NCI-H2081 (cell line): ENCODE measurements at places on chromosomes 4 and X.

GRCh38 chr4:48112017-48112667, 21.9 kb downstream of the TXK start:
- DNase-seq: no peak

- no peak for DNase-seq
Observed at GRCh38 chr4:40246938-40247337, 50.1 kb downstream of the RHOH start.

- DNase-seq: peak; percentile 74
Observed at GRCh38 chrX:103063191-103063845, 653 bp downstream of the BEX1 start.

DNA sequence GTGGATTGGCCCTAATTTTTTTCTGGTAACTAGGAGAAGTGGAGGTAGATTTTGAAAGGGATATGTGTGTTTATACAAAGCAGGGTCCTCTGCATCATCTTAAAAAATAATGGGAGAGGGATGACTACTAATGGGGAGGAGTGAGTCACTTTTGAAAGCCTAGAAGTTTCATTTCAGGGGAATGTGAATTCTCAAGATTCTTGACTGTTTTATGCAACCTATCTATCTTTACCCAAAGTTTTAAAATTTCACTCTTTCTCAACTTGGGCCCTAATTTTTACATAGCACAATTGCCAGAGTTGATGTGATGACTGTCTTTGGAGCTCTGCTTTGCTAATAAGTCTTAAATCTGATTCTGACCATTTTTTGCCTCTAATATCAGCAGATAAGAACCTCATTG, 445.2 kb downstream of the GRXCR1 start:
- DNase-seq: no peak

DNA sequence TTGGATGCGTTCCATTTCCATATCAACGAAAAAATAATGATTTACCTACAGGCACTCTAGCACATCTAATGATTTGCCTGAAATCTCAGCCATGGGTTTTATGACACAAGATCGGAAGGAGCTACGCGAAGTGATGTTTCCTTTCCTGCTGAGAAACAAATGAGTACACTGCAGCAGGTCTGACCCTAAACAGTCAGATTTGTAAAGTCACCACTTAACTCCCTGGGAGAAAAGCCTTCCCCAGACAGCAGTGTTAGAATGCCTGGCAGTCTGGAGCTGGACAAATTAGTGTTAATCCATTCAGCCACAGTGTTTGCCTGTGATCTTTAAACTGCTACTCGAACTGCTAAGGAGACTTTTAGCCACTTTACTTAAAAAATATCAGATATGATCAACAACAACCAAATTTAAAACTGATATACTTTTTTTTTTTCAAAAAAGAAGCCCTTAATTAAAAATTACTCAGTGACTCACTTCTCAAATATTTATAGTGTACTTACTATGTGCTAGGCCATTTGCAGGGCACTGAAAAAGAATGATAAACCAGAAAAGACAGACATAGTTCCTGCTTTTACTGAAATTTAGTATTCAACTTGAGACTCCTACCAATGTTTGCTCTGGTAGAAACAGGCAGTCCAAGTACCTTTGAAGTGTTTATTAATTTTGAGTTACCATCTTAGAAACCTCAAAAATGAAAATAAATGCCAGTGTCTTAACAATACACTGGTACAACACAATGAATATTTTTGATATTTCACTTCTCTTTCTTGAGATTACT, 104.5 kb downstream of the SHISA3 start:
- DNase-seq: peak; percentile 55

DNA sequence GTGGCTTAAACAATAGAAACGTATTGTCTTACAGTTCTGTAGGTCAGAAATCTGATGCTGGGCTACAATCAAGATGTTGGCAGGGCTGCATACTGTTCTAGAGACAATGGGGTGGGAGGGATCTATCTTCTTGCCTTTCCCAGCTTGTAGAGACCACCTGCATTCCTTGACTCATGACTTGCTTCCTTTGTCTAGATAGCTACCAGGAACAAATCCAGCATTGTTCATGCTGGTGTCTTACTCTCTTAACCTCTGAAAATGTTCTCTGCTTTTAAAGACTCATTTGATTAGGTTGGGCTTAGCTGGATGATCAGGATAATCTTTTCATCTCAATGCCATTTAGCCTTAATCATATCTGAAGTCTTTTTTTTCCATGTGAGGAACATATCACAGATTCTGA, 169.0 kb downstream of the ZNF330 start:
- DNase-seq: no peak

- DNase-seq: no peak
Observed at GRCh38 chrX:19382555-19383145, 38.9 kb downstream of the PDHA1 start.

- DNase-seq: no peak
Observed at GRCh38 chr4:15089979-15090378, 87.7 kb downstream of the CPEB2 start.

GRCh38 chr4:112279882-112280315, 5.8 kb downstream of the TIFA start:
- no peak for DNase-seq

DNA sequence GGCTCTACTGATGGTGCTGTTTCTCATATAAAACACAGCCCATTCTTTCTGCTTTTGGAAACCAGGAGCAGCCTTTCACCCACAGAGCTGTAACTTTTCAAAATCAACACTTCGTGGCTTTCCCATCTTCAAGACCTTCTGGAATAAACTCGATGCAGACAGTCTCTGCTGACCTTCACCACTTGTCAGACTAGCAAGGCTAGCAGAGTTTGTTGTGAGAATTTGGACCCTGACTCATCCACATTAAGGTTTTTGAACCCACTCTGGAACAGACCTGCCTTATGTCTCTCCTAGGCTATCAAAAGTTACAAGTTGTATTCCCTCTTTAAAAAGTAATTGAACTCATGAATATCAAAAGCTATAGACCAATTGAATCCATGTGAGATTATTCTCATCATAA, 88.6 kb downstream of the MAML3 start:
- no peak for DNase-seq

GRCh38 chr4:166622425-166622977, 611.8 kb downstream of the SPOCK3 start:
- no peak for DNase-seq

DNA sequence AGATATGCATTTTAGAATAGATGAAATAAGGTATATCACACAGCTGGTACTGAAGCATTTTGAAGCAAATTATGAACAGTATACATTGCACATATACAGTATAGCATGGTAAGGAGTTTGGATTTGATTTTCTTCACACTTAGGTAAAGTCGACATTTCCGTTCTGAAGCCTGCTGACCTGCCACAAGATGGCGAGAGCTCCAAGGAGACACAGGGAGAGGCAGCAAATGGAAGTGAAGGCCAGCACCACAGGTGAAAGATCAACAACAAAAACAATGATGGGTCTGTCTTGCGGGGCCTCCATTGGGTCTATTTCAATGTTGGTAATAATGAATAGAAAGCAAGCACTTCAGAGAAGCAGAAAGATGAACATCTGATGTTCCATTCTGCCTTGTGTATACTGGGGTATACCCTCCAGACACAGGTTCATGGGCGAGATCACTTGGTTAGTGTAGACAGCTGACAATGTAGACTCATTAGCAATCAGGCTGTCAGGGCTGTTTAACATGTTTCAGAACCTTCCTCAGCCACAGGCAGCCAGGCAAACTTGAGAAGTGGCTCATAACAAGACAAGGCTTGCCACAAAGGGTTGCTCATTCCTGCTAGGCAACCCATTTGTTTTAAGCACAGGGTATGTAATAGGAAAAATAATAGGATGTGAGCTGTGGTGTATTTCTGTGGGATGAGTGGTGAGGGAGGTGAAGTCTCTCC, 21.4 kb upstream of the NOX1 start:
- DNase-seq: peak; percentile 28

DNA sequence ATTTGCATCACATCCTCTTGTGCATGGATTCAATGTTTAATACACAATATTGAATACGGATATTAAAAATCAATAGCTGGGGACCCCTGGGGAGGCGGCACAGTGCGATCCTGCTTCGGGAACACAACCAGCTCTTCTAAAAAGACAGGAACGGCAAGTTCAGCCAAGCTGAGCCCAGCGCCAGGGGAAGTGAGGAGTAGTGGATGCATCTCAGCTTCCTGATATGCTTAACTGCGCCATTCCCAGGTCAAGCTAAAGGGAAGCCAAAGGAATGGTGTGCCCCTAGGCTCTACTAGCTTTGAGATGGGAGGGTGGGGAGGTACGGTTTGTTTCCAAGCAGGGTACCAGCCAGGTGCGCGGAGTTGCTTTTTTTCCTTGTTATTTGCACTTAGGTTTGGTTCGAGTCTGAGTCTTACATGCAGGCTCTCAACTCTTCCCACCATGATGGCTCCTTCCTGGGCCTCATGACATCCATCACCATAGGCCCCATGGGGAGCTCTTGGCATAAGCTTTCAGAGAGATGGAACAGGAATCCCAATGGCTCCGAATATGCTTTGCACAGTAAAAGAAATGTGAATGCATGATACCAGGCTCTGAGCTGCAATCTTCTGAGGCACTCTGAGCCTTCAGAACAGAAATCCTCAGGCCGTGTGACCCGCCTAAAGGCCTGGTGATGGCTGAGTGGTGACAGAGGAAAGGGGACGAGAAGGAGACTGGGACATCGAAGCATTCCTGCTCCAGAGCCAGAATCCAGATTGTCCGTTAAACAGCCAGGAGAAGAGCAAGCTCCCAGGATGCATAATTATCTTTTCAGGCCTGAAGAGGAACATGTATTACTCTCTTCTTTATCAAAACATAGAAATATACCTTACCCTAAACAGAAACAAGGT, 51.8 kb upstream of the BCOR start:
- DNase-seq: no peak

GRCh38 chrX:148049441-148049840, 68.3 kb downstream of the FMR1NB start:
- DNase-seq: peak; percentile 9

DNA sequence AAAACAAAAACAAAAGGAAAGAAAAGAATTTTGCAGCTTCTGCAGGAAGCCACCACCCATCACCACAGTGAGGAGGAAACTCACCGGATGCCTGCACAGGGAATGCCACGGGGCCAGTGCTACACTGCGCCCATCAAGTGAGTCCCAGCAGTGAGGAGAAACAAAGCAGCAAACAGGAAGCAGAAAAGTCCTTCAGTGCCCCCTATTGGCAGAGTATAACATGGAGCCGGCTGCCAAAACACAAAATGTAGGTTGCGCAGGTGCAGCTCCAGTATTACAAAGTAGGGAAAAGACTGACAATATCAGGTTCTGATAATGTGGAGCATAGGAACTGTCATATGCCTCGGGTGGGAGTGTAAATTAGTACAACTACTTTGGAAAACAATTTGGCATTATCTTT, 23.3 kb upstream of the SCML2 start:
- DNase-seq: peak; percentile 28

- DNase-seq: no peak
Observed at GRCh38 chr4:143358923-143359643, 22.4 kb downstream of the GAB1 start.

- no peak for DNase-seq
Observed at GRCh38 chrX:133468051-133468450, 52.8 kb upstream of the GPC4 start.

- DNase-seq: no peak
Observed at GRCh38 chr4:180630012-180630665, 1613.1 kb upstream of the TENM3 start.

GRCh38 chr4:16034010-16034748, 49.6 kb downstream of the PROM1 start:
- no peak for DNase-seq

GRCh38 chrX:7446815-7447214, 298.9 kb upstream of the PUDP start:
- no peak for DNase-seq

DNA sequence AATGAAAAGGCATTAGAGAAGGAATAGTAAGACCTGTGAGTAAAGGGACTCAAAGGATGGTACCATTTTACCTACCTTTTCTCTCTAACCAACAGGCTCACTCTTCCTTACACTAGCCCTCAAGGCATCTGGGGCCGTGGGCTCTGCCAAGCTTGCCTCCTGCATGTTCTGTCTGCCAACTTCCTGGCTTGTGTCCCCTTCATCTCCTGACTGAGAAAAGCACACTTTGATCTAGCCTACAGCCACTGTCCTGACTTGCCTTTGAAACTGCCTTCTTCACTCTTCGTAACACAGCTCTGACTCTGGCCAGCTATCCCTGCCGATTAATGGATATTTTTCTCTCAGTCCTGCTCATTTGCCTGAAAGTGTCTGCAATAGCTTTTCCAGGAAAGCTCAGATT, 76.5 kb downstream of the RASGEF1B start:
- DNase-seq: no peak

DNA sequence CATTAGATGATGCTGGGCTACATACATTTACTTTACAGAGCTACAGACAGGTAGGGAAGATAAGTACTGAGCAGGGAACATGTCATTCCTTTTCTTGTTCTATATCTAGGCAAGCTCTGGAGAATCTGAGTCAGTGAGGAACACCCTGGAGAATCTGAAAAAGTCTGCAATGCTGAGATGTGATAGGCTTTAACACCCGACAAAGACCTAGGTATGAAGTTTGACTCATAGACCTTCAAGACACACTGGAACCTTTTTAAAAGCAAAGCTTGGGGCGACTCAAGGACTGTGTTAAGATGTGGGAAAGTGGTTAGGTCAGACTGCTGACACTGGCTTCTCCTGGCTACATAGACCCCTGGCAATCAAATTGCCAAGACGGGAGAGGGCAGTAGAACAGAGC, 42.8 kb downstream of the OSTC start:
- no peak for DNase-seq

DNA sequence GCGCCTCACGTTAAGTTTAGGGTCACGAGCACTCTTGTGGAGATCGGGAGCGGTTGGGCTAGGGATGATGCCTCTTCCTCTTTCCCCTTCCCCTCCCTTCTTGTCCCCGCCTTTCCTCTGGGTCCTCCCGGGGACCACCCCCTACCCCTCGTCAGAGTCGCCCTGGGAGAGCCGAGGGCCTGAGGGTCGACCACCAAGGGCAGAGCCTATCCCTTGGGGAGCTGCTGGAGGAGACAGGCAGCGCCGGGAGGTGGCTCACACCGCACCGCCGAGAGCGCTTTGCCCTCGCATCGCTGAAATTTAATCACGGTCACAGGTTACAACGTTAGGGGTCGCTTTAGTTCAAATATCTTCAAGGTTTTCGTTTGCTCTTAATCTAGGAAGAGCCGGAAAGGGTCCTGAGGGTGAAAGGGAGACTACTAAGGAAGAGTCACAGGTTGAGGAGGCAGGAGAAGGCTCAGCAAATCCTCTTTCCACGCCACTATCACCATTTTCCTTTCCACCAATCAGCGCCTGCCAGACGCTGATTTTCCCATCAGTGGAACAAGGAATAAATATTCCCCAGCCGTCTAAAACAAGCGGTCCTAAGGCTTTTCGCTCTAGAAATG, 528 bp upstream of the SNCA start:
- peak; percentile 46 for DNase-seq

DNA sequence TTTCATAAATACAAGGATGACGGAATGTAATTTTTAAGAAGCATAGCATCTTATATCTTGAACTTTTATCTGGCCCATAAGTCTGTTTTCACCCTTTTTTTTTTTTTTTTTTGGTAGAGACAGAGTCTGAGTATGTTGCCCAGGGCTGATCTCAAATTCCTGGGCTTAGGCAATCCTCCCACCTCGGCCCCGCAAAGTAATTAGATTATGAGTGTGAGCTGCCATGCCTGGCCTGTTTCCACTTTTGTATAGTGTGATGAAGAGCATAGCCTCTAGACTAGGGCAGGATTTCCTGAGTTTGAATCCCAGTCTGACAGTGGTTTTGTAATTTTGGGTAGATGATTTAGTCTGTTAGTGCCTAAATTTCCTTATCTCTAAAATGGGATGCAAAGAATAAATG, 11.0 kb downstream of the STIM2 start:
- no peak for DNase-seq
